Activated CD4-positive, alpha-beta T cell treated with anti-CD3 and anti-CD28 coated beads, Interleukin-2, amount 50 U/mL, for 1 hour (primary cell): ENCODE measurements at places on chromosomes 5 and 9.
A peak's percentile ranks its signal among the peaks of the same experiment; 100 is the strongest.

DNA sequence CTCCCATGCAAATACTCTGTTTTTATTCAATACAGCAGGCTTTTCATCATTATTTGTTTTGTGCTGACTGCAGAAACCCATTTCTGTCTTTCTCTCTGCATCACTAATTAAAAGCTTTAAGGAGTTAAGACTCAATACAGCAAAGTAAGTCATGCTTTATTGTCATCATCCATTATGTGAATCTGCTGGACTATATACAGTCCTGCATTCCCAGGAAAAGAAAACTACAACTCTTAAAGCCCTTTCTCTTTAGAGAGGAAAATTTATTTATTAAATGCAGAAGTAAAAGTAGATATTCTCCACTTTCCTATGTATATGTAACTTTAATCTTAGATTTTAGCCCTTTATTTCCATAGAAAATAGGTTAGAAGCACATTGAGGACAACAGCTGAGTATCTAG lies 706.6 kb upstream of the RGMB start:
- no peak for DNase-seq

DNA sequence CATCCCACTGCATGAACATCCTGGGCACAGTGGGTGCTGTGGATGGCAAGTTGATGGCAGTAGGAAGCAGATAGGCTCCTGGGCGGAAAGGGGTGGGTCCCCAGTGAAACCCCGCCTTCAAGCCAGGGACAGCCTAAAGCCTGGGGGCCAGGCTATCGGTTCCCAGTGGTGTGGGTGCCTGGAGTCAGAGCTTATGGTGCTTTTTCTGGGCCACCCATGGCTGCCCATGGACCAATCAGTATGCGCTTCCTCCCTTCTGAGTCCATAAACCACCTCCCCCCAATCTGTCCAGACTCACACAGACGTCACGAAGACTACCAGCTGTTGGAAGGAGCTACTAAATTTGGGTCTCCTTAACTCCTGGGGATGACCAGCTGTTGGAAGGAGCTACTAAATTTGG lies 17.5 kb upstream of the ECPAS start:
- no peak for DNase-seq

DNA sequence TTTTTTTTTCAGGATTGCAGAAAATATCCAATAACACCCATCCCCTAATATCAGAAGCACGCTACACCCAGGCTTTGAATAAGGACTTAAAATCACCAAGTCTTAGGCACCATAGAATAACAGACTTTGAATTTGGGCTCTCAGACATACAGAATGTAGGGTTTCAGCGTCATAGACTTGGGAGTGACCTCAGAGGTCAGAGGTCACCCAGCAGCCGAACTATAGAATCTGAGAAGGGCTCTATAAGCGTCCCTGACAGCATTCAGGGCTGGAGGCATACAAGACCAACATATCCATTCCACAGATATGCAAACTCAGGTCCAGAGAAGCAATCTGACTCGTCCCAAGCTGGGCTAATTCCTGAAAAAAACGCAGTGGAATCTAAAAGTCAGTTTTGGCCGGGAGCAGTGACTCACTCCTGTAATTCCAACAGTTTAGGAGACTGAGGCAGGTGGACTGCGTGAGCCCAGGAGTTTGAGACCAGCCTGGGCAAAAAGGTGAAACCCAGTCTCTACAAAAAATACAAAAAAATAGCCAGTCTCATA lies 34.7 kb downstream of the SLC6A7 start:
- DNase-seq: no peak

- no peak for DNase-seq
Observed at GRCh38 chr5:162289489-162289888, 221.9 kb downstream of the GABRG2 start.

DNA sequence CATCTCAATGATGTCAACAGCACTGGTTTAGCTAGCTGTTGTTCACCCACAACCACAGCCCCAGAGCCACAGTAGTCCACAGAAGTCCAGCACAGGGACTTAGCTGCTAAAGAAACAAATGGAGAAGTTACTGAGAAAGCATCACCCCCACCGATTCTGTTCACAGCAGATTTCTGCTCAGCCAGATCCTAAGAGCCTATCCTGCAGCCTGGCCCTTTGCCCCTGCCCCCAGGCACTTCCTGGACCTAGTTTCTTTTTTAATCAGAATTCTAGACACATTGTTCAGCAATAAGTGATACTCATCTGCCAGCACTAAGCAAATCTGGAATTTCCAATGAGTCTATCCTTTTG lies 7.4 kb downstream of the B4GALT1 start:
- DNase-seq: peak; percentile 52
